Tibial nerve (tissue), 4 donors: ENCODE measurements at places on chromosomes 11 and 22. TPM values are rescaled to one million over a fixed set of nuclear protein-coding genes. Genes with fewer than 3 reads are reported as not detected.
A peak's percentile ranks its signal among the peaks of the same experiment; 100 is the strongest.

DNA sequence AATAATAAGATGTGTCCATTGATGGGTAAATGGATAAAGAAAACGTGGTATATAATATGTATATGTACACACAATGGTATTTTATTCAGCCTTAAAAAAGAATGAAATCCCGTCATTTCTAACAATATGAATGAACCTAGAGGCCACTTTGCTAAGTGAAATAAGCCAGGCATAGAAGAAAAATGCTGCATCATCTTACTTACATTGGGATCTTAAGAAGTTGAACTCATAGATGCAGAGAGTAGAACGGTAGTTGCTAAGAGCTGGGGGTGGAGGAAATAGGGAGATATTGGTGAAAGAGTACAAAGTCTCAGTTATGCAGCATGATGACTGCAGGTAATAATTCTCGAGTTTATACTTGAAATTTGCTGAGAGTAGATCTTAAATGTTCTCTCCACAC is 14.3 kb upstream of the SLC36A4 start:
- DNase-seq: no peak

The CYB5R2 gene
- 50.8 TPM for total RNA-seq

The HSPB2 gene
- 2.1 TPM for total RNA-seq

DNA sequence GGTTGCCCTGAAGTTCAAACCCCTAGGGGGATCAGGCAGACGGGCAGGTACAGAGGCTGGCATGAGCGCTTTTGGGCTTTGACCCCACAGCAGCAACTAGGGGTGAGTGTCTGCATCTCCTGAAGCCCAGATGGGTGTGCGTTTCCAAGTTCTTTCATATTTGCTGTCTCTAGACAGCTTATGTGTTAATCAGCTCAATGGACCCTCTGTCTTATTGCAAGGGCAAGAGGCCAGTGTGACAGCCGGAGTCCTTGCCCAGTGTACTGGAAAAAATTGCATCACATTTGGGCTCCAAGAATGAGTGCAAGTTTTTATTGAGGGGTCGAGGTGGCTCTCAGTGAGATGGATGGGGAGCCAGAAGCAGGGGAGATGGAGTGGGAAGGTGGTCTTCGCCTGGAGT is 1863.7 kb upstream of the RAG2 start:
- DNase-seq: no peak

DNA sequence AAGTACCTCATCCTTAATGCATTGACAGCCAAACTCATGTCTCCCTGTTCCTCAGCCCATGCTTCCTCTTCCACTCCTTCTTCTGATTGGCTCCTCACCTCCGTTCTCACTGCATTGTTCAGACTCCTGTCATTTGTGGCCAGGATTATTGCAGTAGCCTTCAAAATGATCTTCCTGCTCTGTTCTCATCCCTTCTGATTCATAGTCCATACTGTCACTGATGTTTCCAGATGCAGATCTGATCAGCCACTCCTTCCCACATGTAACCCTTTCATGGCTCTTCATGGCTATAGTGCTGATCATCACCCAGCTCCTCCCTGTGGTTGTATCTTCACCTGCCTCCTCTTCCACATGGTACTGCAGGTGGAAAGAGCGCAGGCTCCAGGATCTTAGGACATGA is 71.7 kb downstream of the DEPDC5 start:
- no peak for DNase-seq

DNA sequence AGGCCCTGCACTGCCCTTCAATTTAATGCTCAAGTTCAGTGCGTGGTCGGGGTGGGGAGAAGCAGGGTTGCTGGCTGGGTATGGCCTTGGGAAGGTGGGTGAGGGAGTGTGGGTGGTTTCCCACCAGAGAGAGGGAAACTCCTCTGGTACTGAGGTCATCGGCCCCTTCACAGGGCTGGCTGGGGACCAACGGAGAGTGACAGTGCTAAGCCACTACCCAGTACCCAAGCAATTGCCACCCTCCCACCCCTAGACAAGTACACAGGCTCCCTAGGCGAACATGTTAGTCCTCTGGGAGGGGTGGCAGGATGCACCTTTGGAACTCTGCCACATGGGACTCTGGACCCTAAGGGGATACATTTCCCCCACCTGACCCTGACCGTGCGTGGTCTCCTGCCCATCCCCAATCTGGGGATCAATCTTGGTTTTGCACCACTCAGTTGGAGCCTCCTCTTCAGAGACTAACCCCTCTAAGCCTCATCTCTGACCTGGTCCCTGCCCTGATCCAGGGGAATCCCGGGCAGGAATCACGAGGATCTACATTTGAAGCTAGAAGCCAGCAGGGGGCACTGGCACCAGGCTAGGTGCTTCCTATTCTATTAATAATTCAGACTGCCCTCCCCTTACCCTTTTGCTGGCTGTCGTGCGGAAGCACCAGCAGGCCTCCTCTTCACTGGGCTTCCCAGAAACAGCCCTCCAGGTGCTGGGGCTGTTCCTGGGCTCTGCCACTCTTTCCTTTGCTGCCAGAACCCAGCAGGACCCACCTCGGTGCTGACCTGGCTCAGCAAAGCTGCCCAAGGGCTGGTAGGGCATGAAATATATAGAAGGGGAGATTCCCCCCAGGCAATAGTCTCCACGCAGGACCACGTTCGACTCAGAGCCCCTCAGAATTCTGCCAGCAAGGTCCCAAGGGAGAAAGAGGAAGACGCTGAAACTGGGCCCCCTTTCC is 377.7 kb downstream of the TENM4 start:
- DNase-seq: no peak

The IL18BP gene
- total RNA-seq: 5.1 TPM

- DNase-seq: no peak
Observed at GRCh38 chr22:40156001-40156516, 21.7 kb upstream of the TNRC6B start.

DNA sequence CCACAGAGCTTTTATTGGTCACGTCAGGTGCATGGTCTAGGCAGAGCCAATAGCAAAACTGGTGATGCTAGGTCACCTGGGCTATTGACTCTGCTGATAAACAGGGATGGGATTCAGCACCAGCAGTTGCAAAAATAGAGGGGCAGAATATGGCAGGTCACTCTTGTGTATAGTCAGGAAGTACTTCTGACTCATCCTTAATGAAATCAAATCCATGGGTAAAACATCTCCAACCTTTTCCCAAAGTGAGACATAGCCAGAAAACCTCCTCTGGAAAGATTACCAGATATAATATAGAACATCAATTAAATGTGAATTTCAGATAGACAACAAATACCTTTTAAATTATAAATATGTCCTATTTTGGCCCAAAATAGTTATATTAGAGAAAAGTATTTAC is 383.2 kb downstream of the METTL15 start:
- no peak for DNase-seq

DNA sequence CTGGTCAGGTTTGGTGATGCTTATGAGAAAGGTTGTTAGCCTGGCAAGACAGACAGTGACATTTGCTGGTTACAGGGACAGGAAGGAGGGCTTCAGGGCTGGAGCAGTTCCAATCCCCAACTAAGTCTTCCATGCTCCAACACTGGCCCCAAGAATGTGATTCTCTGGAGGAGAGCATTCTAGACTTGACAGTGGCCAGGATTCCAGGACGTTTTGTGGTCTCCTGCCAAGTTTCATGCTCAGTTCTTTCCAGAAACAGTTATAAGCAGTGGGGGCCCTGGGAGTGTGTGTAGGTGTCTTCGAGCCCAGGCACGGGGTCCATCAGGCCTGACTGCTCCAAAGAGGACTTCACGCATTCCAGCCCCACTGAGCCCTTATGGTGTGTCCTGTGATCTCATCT is 8.9 kb upstream of the GRK3 start:
- DNase-seq: no peak

The OR5P2 gene
- not detected for total RNA-seq

The GAS2L1 gene
- total RNA-seq: 43.5 TPM

The MMP11 gene
- total RNA-seq: 4.5 TPM

The DEPDC7 gene
- total RNA-seq: 12.2 TPM

The EXPH5 gene
- 2.4 TPM for total RNA-seq

DNA sequence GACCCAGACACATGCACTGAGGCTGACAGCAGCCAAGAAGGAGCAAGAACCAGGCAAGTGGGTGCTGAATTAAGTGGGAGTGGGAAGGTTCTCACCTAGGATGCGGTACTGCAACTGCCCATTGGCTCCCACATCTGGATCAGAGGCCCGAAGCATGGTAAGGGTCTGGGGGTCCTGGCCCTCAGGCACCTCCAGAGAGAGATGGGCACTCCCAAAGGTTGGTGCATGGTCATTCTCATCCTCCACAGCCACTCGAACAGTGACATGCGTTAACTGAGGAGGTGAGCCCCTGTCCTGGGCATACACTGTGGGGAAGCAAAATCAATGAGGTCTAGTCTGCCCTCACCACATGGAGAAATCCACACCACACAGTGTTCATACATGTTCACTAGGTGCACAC is 9.3 kb upstream of the TPP1 start:
- DNase-seq: no peak

DNA sequence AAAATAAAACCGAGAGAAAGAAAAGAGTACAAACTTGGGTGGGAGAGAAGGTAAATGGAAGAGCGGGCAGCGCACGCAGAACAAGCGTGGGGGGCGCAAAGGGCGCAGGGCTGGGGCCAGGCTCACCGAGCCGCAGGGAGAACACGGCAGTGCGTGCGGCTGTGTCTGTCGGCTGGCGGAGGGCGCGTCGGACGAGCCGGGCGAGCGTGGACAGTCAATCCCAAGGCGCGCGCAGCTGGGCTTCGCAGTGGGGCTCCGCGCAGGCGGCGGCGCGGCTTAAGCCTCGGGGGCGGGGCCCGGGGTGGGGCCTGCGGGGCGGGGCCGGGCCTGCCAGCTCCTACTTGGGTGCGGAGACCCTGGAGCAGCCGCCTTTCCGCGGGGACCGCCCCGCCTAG is at the start of gene UCP2:
UCP2 (minus strand) TSS at position 249 of the 395 bp plus-strand sequence. CDS start 4,465 bp downstream, outside the sequence.
- DNase-seq: peak; percentile 75

- no peak for DNase-seq
Observed at GRCh38 chr11:36500315-36500721, 9.8 kb downstream of the TRAF6 start.

DNA sequence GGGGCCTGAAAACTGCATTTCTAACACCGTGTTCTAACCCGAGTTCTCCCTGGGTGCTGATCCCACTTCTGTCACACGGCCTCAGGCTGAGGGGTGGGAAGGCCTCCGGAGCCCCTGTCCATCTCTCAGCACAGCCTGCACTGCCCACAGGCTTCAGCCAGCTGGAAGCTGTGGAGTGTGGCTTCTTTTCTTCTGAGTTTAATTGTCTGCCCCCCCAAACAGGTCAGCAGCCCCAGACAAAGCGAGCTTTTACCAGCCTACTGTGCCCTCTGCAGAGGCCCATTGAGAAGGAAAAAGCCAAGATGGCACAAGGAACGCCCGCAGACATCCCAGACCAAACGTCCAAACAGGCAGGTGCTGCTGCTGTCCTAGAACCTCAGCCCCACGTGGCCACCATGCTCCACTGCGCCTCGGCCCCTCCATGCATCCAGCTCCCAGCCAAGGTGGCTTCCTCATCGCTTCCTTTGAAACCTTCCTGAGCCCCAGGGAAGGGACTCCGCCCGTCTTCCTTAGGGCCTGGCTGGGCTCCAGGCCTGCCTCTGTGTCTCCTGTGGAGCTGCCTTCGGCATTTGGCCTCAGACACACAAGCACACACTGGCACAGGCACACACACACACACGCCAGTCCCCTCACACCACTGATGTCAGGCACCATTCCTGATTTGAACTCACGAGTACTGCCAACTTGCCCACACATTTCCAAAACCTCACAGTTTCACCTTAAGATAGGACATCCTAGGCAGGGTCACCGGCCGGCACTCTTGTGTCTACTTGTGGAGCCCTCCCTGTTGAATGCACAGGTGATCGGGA is 1.7 kb downstream of the MOB2 start:
- DNase-seq: no peak

The OR2AT4 gene
- 1.2 TPM for total RNA-seq

The RIN1 gene
- total RNA-seq: 2.7 TPM

The SYCE3 gene
- total RNA-seq: not detected

- no peak for DNase-seq
Observed at GRCh38 chr11:22976146-22976545, 115.9 kb upstream of the CCDC179 start.

The HTATIP2 gene
- 32.3 TPM for total RNA-seq

DNA sequence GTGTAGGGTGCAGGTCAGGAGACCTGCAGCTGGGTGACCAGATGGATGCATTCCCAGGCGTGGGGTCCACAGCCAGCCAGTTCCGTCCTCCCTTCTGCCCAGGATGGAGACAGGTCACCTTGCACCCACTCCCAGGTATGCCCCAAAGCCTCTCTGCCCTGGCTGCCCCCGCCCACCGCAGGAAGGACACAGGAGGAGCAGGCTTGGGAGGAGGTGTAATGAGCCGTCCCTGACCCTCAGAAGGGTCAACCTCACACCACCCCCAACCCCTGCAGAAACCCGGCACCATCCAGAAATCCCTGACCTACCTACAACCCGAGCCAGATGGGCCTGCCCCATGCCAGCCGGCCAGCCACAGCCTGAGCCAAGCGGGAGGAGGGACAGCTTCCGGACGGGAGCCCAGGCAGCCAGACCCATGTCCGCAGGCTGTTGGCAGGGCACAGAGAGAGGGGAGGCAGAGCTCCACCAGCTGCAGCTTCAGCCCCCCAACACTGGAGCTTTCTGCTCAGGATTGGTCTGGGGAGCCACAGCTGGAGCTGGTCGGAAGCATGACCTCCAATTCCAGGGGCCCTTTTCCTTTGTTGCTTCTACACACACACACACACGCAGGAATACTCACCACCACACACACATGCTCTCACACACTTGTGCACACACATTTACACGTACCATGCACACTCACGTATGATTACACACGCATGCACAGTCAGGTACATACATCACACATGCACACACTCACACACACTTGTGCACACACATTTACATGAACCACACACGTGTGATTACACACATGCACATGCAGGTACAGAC is 5.3 kb downstream of the IFITM10 start:
- DNase-seq: no peak

DNA sequence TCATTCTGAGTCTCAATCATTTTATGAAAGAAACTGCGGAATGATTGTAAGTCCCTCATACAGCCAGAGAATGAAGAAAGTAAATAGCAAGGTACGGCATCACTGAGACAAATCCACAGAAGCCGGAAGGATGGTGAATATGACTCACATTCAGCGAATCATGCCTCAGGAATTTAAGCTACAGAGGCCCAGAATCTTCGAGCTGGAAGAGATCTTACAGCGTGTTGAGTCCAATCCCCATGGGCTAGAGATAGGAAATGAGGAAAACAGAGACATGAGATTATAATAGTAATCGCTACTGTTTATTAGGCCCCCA is 173.2 kb downstream of the KIF18A start:
- DNase-seq: no peak

GRCh38 chr11:40183073-40184064 is 1276.1 kb downstream of the LRRC4C start:
- DNase-seq: no peak

DNA sequence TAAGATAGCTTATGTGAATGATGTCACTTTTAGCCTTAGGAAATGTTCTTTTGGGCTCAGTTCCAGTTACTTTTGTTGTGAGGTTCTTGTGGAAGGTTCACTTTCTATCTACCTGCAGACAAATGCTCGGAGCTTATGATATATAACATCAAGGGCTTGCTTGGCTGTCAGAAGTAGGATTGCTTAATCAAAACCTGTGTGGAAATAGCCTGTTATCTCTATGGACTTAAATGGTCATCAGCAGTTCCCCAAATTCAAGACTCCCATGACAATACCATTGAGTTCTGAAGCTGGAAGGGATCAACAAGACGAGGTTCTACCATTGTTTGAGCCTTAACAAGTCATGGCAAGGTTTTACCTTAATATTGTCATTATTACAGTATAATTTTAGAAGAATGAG is 43.8 kb downstream of the FLI1 start:
- DNase-seq: no peak

GRCh38 chr22:22823131-22823810 is 64.3 kb upstream of the IGLL5 start:
- no peak for DNase-seq
